Stimulated activated CD8-positive, alpha-beta memory T cell treated with anti-CD3 and anti-CD28 coated beads, Interleukin-7, amount 100 ng/mL, for 24 hours (primary cell): ENCODE measurements at places on chromosomes 2 and 18.

DNA sequence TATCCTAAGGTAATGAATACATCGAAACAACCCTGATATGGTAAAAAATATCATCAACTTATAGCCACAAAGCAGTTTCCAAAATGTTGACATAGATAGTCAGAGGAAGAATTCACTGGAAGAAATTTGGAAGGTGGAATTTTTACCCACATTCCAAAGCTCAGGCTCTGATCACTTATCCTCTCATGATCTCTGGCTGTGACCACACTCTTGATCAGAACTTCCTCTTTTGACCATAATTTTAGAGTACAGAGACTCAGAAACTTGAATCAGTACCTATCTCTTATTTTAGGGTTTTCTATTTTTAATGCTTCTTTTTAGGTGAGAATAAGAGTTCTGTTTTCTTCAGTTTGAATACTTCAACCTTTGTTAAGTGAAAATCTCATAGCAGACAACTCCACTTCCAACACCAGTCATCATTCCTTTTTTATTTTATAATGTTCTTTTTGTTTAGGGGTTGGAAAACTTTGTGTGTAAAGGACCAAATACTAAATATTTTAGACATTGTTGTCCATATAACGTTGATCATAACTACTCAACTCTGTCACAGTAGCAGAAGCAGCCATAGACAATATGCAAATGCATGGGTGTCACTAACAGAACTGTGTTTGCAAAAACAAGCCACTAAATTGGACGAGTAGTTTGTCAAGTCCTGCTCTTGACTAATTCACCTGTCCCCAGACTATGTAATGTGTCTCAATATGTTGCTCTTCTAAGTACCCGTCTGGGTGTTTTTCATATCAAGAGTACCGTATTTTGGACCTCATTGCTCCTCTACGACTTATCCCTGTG, 891.6 kb upstream of the CRIM1 start:
- no peak for DNase-seq

- no peak for DNase-seq
Observed at GRCh38 chr2:176079831-176080539, 3.8 kb downstream of the EVX2 start.

- DNase-seq = no peak
Observed at GRCh38 chr2:162478721-162479129, 134.8 kb downstream of the GCA start.

DNA sequence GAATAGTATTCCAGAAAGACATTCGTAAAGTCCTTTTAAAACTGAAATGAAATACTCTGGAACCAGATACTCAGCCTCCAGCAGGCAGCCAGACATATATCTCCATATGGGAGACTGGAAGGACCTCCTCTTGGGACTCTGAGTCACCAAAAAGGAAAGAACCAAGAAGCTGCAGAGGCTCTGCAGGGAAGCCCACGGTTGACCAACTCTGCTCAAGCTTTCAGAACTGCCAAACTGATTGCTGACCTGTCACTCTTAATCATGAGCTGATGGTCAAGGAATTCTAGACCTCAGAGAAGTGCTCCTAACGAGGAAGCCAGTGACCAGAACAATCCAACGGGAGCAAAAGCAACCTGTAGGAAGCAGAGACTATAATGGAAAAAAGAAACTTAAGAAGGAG, 434.7 kb downstream of the EIPR1 start:
- no peak for DNase-seq

DNA sequence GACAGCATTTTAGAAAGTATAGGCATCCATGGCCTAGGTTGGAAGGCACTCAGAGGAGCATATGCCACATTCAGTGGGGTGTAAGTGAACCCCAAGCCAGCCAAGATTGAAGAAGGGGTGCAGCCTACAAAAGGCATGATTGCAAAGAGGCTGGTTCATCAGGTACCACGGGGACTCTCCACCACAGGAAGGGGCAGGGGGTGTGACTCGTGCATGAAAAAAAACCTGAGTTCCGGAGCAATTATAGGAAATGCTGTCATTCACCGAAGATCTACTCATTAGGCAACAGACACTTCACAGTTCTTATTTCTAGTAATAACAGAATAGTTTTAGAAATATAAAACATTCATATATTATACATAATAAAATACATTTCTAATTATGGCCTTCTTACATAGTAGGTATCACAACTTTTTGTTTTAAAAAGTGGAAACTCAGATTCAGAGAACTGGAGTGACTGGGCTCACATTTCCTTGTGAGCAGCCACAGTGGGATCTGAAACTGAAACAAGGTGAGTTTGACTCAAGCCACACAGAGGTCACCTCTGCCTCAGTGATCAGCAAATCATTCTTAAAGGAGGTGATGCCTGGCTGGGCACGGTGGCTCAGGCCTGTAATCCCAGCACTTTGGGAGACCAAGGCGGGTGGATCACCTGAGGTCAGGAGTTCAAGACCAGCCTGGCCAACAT, 188.4 kb upstream of the GYPC start:
- no peak for DNase-seq

GRCh38 chr18:43581936-43582519, 304.7 kb upstream of the SYT4 start:
- no peak for DNase-seq

DNA sequence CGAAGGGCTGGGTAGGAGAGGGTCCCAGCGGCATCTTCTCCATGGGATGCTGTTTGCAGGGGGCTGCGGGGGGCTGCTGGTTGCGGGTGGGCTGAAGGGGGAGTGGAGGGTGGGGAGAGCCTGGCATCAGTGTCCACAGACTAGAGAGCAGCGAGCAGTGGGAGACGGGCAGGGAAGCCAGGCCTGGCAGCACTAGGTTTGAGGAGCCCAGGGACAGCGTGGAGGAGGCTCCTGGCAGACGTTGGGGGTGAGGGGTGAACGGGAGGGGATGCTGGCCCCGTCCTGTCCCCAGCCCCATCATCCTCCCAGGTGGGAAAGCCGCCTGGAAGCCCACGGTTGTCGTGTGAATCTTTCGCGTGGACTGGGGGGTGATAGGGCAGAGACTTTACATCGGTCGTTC, 48.2 kb upstream of the TFCP2L1 start:
- no peak for DNase-seq

- DNase-seq = no peak
Observed at GRCh38 chr2:12858786-12859185, 142.1 kb downstream of the TRIB2 start.

- DNase-seq = no peak
Observed at GRCh38 chr2:8216397-8216796, 465.5 kb upstream of the ID2 start.

DNA sequence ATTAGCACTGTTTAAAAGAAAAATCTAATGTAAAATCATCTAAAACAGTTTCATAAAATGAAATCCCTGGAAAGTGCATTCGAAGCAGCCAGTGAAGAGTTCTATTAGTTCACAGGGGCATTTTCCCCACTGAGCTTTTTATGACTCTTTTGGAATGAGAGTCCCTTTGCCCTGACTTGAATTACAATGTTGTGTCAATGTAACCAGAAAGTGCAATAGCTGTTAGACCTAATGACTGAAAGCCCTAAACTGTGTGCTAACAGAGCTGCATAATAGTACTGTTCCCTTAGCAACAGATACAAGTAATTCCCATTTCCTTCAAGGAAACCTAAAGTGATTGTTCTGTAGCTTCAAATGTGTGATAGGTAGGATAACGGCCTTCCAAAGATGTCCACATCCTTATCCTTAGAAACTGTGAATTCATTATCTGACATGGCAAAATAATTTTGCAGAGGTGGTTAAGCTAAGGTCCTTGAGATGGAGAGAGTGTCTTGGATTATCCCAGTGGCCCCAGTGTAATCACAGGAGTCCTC, 134.4 kb downstream of the L3MBTL4 start:
- DNase-seq = no peak

- no peak for DNase-seq
Observed at GRCh38 chr18:50312296-50313030, 25.0 kb upstream of the CXXC1 start.

DNA sequence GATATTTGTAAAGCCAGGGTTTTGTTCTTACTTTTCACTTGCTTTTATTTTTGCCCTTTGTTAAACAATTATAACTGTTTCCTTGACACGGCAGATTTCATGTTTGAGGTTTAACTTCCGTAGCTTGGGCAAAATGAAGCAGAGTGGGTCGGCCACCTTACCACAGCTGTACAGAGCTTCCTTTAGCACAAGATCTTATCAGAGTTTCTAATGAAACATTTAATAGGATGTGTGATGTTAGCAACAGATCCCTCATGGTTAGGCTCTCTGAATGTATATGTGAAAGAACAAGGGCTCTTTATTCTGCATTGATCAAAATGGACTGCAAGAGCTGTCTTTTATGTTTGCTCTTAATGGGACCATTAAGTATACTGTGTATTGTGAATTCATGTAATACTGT, 22.3 kb downstream of the RNF125 start:
- peak; percentile 19 for DNase-seq
